ENCODE measurements at places on chromosomes 7 and 10.

DNA sequence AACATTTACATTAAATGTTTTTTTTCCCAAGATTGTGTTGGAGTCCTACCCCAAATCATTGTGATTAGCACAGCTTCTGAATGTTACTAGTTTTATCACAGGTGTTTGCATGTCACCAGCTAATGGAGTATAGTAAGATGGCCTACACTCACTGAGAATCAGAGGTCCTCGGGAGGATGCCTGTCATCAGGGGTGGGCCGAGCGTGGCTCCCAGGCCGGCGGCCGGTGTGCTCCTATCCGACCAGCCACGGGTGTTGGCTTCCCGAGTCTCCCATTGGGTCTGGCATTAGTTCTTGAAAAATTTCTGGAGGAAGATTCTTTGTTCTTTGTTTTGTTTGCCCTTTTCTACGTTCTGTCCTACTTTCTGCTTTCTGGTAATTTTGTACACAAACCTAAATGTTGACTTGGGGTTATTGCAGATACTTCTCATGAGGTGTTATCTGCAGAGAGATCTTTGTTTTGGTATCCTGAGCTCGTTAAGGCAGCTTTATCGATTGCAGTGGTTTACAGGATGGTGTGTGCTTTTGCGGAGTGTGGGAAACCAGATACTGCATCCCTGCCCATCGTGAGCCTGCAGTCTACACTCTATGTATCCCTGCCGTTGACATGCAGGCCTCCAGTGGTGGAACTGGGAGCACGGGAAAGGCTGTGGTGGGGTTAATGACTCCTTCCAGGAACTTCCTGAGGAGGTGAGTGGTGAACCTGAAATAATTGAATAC is 67.3 kb upstream of the DNAJB6 start:
- no peak for DNase-seq

- no peak for DNase-seq
These were observed 374.9 kb upstream of the SEMA3D start for GRCh38 chr7:85561706-85562105.

- no peak for DNase-seq
These were observed 41.1 kb upstream of the FAM133B start for GRCh38 chr7:92631067-92631849.

GRCh38 chr7:137165241-137165640 is 178.3 kb downstream of the PTN start:
- no peak for DNase-seq

DNA sequence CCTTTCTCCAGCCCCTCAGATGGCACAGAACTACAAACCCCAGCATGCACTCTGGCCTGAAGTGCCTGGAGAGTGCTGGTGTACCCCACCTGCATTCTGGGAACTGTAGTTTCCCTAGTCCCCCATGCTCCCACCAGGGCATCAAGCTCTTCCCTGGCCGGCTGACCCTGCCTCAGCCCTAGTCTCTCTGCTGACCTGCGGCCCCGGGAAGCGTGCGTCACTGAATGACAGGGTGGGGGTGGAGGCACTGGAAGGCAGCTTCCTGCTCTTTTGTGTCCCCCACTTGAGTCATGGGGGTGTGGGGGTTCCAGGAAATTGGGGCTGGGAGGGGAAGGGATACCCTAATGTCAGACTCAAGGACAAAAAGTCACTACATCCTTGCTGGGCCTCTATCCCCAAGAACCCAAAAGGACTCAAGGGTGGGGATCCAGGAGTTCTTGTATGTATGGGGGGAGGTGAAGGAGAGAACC is 2.1 kb downstream of the NOS3 start:
- no peak for DNase-seq

GRCh38 chr7:101625031-101625791 is 3.9 kb downstream of the MYL10 start:
- no peak for DNase-seq

DNA sequence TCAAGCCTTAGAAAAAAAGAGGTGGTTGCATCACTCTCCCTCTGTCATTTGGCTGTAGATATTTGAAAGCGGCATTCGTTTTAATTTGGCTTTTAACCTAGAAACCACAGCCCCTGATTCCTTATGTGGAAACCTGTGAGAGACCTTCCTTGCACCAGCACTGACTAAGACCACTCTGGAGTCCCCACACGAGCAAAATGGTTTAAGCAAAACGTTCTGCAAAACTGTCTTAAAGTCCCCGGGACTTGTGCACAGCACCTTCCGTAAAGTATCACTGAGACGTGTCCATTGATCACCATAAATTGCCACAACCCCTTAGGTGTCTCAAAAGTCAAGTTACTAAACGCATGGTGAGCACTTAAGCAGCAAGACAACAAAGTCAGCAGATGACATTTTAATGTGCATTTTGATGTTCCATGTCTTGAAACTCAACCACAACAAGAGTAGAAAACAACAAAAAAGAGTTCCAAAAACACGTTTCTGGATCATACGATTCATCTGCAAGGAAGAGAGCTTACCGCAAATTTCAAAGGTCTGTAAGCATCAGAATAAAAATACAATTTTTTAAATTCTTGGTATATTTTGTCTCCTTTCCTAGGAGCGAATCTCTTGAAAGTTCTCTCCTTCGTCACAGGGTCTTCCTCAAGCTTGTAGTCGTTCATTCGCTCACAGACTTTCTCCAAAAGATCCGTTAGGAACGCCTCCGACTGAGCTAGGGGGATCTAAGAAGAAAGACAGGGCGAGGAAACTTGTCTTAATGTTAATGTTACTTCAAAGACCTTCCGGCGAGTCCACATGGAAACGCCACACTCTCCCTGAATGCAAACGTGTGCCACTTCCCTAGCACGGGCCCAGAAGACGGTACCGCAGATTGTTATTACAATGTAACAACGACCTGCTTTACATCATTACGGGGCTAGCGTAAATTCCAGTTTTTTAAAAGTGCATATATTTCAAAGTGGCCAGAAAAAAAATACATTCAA is 37.7 kb downstream of the CNPY1 start:
- DNase-seq: no peak

DNA sequence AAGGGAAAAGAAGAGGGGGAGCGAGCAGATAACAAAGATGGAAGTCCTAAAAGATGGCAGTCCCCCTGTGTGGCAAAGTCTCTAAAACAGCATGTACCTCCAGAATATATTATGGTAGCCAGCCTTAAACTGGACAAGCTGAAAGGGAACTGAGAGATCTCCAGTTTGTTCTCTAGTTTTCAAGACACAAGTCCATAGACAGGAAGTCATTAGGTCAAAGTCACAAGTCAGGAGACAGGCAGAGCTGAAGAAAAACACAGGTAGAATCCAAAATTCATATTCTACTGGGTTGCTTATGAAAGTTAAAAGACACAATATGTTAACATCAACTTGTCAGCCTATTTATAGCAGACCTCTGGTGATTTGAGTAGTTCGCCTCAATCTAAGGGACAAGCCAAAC is 38.7 kb downstream of the FAM107B start:
- DNase-seq: no peak
